Activated gamma-delta T cell treated with Interleukin-2 at 50 U/mL for 16 hours (primary cell): ENCODE measurements at places on chromosomes 7 and 10.

- no peak for DNase-seq
Observed at GRCh38 chr10:32489901-32490300, 44.0 kb downstream of the CCDC7 start.

GRCh38 chr10:101001659-101002035 lies 2.0 kb downstream of the LZTS2 start:
- no peak for DNase-seq

DNA sequence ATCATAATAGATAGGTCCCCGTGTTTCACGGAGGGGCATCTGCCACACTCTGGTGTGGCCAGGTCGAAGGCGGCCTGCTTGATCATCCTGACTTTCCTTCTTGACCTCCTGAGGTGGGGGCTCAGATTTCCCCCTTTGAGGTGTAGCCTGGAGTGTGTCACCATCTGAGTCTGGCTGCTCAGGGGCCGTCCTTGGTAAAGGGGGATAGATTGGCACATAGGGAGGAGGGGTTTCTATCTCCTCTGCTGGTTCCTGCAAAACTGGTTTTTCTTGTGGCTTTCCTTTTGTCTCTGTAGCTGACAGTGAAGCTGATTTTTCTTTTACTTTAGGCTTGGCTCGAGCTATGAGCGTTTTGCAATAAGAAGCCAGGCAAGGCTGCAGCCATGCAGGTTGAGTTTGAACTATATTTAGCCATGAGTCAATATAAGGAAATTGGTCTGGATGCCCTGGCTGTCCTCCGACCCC lies 7.1 kb upstream of the ZNF117 start:
- no peak for DNase-seq

DNA sequence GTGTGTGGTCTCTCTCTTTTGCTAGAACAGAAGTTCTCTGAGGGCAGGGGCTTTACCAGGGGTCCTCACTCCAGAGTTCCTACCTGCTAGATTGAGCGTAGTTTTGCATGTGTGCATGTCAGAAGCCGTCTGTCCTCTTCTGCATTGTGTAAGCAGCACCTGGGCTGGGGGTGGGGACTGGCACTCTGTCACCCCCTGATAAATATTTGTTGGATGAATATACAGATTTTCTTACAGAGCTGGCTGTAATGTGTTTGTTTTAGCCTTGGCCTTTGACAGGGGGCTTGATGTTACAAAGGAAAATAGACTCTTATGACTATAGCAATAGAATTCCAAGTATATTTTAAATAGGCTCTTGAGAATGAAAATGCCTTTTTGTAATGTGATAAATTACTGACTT lies 46.6 kb downstream of the WDR37 start:
- no peak for DNase-seq

GRCh38 chr7:136086712-136087111 lies 109.6 kb upstream of the MTPN start:
- DNase-seq = no peak
